Fibroblast of the conjunctiva (primary cell): ENCODE measurements at places on chromosomes 12 and 14.

DNA sequence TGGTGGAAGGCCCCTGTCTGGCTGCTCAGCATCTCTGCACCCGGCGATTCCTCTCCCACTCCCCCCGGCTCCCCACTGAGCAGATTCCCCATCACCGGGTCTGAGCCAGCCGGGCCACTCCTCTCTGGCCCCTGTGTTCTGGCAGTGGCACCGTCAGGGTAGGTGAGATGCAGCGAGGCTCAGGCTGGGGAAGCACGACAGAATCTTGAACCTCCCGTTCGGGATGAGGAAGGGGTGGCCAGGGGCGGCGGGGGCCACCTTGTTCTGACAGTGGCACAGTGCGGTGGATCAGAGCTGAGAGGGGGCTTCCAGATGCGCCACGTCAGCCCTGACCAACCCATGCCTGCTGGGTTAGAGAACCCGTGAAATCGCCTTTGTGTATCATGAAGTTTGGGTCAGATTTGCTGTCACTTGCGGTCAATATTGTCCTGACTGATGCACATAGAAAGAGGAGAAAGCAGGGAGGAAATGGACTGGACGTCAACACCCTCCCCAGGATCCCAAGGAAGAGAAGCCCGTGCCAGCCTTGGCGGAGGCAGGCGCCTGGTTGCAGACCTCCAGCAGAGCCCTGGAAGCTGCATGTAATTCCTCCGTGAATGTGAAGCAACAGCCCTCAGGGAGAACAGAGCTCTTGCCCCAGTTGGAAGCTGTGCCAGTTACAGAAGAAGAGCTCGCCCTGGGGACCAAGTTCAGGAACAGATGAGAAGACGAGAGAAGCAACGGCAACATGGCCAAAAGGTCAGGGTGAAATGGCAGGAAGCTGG lies 137.1 kb upstream of the SFSWAP start:
- DNase-seq: no peak

GRCh38 chr14:91614187-91614586 lies 104.1 kb upstream of the PPP4R3A start:
- DNase-seq: no peak

DNA sequence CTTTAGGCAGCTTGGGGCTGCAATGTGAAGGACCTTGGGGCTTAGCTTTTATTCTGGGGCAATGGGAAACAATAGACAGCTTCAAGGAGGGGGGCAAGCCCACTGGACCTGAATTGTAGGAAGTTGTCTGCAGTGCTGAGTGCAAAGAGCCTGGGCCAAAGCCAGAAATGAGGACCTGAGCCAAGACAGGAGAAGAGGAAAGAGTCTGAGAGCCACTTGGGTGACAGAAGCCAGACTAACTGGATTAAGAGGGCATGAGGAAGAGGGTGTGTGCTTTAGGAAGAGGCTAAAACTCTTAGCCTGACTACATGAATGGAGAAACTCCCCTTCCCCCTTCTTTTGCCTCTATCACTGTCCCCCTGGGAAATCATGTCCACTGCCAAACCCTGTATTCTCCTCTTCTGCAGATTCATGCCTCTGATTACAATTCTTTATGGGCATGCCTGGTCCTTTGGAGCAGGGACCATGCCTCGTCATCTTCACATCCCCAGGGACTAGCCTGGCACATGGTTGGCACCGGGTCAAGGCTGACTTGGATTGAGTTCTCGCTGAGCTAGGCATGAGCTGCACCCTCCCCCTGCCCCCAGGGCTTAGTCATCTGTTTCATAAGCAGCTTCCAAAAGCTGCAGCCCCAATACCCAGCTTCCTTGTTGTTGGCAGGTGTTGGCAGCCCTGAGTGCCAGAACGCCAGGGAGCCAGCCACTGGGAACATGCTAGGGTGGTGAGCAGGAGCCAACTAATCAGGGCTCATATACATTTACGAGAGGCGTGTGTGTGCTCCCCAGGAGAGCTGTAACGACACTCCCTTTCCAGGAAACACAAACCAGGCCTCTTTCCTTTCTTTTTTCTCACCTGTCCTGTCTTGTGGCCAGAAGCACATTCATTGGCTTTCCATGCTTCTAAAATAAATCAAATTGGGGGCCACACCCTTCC lies 27.7 kb upstream of the JDP2 start:
- peak; percentile 46 for DNase-seq

- peak; percentile 84 for DNase-seq
Measured at GRCh38 chr12:75177997-75178396, 31.6 kb downstream of the KCNC2 start.

- DNase-seq: no peak
Measured at GRCh38 chr12:33111850-33112249, 215.3 kb upstream of the PKP2 start.

GRCh38 chr12:76997011-76997780 lies 68.2 kb downstream of the E2F7 start:
- DNase-seq: no peak

GRCh38 chr14:61648377-61648776 lies 46.9 kb upstream of the HIF1A start:
- DNase-seq: no peak

GRCh38 chr14:26008290-26008689 lies 589.5 kb downstream of the NOVA1 start:
- DNase-seq: no peak
